ENCODE measurements at places on chromosomes 11 and 22. TPM values are rescaled to one million over a fixed set of nuclear protein-coding genes. Genes with fewer than 3 reads are reported as not detected.

Gene TREH
- total RNA-seq, result not detected

Gene TRPM5
- total RNA-seq, result not detected

Gene MMP13
- total RNA-seq, result 96.9 TPM

Gene C11orf52
- not detected for total RNA-seq

Gene OR8G5
- total RNA-seq, result not detected

Gene OR8A1
- total RNA-seq, result not detected

Gene SMTN
- 51.2 TPM for total RNA-seq
